Stimulated activated naive CD4-positive, alpha-beta T cell (primary cell): ENCODE measurements at places on chromosomes 7 and 10.
A peak's percentile ranks its signal among the peaks of the same experiment; 100 is the strongest.

GRCh38 chr10:61271127-61271780 lies 181.9 kb downstream of the TMEM26 start:
- DNase-seq: no peak

DNA sequence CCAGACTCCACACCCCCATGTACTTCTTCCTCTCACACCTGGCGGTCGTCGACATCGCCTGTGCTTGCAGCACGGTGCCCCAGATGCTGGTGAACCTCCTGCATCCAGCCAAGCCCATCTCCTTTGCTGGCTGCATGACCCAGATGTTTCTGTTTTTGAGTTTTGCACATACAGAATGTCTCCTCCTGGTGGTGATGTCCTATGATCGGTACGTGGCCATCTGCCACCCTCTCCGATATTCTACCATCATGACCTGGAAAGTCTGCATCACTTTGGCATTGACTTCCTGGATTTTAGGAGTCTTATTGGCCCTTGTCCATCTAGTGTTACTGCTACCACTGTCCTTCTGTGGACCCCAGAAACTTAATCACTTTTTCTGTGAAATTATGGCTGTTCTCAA lies 4.8 kb downstream of the OR2A25 start:
- no peak for DNase-seq

- no peak for DNase-seq
Observed at GRCh38 chr10:99555371-99555770, 22.6 kb downstream of the NKX2-3 start.

GRCh38 chr10:44854693-44855350 lies 56.3 kb upstream of the TMEM72 start:
- no peak for DNase-seq

DNA sequence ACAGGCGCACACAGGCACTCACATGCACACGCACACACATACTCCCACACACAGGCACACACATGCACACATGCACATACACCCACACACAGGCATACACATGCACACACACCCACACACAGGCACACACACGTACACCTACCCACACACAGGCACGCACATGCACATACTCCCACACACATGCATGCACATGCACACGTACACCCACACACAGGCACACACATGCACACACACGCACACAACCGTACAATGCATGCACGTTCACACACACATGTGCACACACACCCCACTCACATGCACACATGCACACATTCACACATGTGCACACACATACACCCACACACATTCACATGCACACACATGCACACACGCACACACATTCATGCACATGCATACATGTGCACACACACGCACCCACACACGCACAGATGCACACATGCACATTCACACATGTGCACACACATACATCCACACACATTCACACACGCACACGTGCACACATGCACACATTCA lies 59.3 kb downstream of the MKI67 start:
- no peak for DNase-seq

GRCh38 chr10:31320550-31321211 lies 1.7 kb downstream of the ZEB1 start:
- peak; percentile 46 for DNase-seq

DNA sequence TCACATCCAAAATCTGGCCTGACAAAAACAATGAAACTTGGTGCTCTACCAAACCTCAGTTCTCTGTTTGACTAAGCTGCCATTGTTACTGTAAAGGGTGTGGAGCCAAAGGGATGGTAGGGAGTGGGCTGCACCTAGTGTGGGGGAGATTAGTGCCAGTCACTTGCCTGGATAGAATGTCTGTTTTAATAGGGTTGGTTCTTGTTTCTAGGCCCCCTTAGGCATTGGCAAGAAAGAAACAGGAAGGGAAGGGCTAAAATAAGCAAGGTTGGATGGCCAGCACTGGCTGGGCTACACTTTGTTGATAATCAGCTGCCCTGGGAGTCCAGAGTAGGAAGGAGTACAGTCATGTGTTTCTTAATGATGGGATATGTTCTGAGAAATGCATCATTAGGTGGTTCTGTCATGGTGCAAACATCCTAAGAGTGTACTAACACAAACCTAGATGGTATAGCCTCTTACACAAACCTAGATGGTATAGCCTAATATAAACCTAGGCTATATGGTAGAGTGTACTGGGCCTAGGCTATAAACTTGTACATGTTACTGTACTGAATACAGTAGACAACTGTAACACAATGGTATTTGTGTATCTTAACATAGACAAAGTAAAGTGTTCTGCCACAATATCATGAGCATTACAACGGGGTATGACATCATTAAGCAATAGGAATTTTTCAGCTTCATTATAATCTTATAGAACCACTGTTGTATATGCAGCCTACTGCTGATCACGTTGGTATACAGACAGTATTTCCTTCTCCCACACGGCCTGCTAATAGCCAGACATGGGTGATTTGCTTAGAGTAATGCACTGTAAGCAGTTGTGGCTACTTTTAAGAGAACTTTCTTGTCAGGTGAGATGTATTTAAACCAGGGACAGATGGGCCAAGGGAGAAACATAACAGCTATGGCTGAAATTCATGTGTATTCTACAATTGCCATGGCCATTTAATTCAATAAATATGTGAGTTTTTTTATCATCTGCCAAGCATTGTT lies 15.4 kb downstream of the BBIP1 start:
- no peak for DNase-seq
